Neural progenitor cell (in vitro differentiated cells): ENCODE measurements at places on chromosomes 4 and X.

GRCh38 chr4:108223313-108223712, 54.6 kb upstream of the LEF1 start:
- DNase-seq = no peak

GRCh38 chr4:159019356-159019755, 83.5 kb upstream of the RAPGEF2 start:
- DNase-seq = no peak

DNA sequence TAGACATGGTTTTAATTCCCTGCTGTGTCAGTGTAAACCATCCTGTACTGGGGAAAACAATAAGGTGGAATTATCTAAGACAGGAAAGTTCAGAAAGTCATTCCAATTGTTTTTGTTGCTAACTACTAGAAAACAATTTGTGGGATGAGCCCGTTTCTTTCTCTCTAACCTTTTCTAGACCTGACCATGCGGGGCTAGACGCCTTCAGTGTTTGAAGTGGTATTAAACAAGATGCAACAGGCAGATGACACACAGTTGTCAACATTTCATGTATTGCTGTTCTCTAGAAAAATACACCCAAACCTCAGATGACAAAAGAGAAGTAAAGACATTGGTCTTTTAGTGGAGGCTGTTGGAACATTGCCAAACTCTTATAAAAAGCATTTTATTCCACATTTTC, 105.7 kb downstream of the FRAS1 start:
- peak; percentile 25 for DNase-seq

DNA sequence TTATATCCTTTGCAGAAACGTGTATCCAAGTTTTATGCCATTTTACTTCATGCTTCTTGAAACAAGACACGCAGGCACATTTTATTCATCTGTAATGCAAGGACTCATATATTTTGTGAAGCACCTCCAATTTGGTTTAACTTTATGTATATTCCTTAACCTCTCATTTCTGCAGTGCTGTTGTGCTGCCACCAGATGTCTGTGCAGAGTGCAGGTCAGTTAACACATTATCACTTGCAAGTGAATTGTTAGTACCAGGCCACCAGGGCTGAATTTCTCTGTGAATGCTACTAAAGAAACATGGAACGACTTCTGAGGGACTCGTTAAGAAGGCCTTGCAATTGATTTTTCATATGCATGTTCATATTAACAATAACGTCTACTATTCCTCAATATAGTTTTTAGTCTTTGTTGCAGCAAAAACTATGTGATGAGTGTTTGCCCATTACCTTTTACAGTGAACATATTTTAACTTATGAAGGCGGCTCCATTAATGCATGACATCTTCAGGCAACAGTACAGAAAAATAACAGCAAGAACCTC, 770.3 kb downstream of the NLGN4X start:
- peak; percentile 7 for DNase-seq

DNA sequence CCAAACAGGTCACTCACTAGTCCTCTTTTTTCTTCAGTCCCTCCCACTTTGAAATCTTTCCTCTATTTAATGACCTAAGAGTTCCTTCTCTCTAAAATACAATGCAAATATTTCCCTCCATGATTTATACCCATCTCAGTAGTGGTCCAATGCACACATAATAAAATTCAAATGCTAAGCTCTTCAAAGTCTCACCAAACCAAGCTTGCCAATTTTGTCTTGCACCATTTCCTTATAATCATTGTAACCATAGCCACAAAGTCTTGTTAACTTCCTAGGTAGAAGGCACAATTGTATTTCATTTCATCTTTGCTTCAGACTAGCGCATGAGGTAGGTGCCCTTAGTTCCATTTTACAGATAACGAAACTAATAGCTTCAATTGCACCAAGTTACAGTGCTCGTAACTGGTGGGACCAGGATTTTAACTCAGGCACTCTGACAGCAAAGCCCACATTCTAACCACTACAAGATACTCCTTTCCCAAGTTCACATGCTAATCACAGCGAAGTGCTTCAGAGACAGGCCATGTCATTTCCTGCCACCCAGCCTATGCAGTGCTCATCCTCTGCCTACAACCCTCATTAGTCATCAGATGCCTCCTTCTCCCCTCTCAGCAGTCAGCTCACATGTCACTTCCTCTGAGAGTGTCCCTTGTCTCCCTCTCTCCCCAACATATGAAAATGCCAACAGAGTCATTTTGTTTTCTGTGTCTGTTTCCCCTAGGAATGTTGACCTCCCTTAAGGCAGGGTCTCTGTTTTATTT, 66.9 kb upstream of the PPARGC1A start:
- DNase-seq = no peak

GRCh38 chrX:132757066-132757623, 201.3 kb downstream of the HS6ST2 start:
- DNase-seq = no peak

- no peak for DNase-seq
Observed at GRCh38 chrX:68821616-68822015, 7.2 kb upstream of the EFNB1 start.

- no peak for DNase-seq
Observed at GRCh38 chr4:148044089-148044911, 312.4 kb downstream of the ARHGAP10 start.

- DNase-seq = no peak
Observed at GRCh38 chr4:185167234-185167633, 24.2 kb downstream of the SLC25A4 start.

GRCh38 chr4:153065276-153065675, 129.2 kb downstream of the FHDC1 start:
- no peak for DNase-seq

- no peak for DNase-seq
Observed at GRCh38 chr4:38166082-38166481, 205.9 kb downstream of the PTTG2 start.

- DNase-seq = no peak
Observed at GRCh38 chr4:186161138-186161537, 30.2 kb upstream of the CYP4V2 start.

DNA sequence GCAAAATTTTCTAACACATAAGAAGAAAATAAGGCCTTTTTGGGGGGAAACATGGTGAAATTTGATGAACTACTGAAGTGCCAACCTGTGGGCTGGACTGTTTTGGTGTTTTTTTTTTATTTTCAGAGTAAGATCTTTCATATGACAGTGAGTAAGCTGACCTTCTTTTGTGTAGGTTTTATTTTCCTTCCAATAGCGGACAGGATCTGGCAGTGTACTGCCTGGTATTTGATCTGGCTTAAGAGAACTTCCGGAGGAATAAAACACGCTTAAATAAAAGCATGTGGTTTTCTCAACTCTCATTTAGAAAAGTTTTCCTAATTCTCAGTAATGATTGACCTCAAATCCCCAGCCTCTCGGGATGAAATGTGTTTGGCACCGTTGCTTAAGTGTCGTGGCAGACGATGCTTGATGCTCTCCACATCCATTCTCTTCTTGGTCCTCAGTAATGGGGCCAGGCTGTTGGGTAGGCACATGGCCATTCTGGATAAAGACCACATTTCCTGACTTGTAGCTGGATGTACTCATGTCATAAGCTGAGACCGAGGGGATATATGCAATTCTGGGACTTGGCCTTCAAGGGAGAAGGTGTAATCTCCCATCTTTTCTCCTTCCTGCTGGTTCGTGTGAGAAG, 65.6 kb upstream of the PDLIM3 start:
- DNase-seq = no peak

GRCh38 chr4:153166716-153167501, 37.3 kb upstream of the TRIM2 start:
- DNase-seq = no peak

DNA sequence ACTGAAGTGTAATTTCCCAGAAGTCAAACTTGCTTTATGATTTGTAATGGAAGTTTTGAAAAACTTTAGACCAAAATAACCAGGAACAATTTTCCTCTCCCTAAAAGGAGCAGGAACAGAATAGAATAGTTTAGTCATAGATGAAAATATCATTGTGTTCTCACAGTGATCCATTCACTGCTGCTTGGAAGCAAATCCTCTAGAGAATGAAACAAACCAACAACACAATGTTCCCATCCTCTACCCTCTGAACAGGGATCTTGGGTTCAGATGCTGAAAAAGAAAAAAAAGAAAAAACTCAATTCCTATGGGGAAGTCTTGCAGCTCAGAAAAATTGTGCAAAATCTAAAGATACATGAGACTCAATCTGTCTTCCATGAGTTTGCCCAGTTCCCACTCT, 12.2 kb downstream of the DSPP start:
- DNase-seq = no peak

DNA sequence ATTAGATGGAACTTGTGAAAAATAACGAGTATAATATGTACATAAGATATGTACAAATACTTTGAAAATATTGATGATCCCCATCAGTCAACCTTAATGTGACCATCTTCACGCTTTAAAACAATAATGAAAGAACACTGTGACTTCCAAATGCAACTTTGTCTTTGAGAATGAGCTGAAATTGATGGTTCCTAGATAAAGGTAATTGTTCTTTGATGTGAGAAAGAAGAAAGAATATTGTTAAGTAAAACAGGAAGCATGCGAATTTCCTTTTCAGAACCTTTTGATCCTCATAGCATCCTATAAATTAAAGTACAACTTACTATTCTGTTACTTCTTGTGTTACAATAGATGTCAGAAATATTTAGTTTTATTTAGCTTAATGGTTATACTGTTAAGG, 22.2 kb downstream of the IL2 start:
- no peak for DNase-seq

- DNase-seq = peak; percentile 55
Observed at GRCh38 chrX:113741744-113742143, 842.1 kb upstream of the HTR2C start.

DNA sequence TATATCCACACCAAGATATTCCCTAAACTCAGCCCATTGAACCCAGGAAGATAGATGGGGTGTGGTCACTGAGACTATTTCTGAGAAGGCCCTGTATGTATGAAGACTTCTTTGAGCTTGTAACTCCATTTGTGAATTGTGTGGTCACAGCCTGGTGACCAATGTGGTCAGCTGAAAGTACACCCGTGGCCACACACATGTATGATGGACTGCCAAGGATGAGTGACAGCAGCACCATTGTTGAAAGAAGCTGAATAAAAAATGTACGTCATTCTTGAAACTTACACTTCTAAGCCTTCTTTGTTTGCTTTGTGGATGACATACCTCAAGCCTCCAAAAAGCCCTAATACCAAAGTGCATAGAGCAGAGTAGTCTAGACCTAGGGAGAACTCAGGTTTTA, 581.4 kb downstream of the RAB28 start:
- no peak for DNase-seq

- DNase-seq = no peak
Observed at GRCh38 chrX:152733261-152733975, at the start of the genes CSAG1 and MAGEA12. TSS of gene CSAG1 (minus strand) at chrX:152733721. CDS start at chrX:152732460, 1,261 bp downstream. TSS of gene MAGEA12 (plus strand) at chrX:152733757. CDS start at chrX:152736162, 2,405 bp downstream.

DNA sequence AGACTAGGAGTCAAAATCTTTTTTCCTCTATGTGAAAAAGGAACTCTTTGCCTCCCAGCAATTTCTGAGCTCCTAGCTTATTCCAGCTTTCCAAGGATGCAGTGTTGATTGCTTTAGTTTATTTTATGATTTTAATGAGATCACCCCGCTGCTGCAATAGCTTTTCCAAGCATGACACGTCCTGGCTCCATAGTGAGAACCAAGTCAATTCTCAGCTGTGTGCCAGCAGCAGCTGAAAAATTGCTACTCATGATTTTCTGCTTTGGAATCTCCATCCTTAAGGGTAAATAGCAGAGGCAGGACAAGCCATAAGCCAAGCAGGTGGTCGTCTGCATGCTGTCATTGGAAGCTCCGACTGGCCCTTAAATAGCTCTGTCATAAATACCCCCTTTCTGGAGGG, 64.5 kb downstream of the FTHL17 start:
- DNase-seq = no peak

- DNase-seq = peak; percentile 9
Observed at GRCh38 chrX:114959729-114960128, 57.7 kb downstream of the IL13RA2 start.

GRCh38 chr4:27057662-27058061, 197.0 kb downstream of the STIM2 start:
- DNase-seq = no peak
